ENCODE measurements at places on chromosomes 5 and 9.

GRCh38 chr9:127130661-127131538 lies 8.5 kb upstream of the ANGPTL2 start:
- DNase-seq, result peak; percentile 96

DNA sequence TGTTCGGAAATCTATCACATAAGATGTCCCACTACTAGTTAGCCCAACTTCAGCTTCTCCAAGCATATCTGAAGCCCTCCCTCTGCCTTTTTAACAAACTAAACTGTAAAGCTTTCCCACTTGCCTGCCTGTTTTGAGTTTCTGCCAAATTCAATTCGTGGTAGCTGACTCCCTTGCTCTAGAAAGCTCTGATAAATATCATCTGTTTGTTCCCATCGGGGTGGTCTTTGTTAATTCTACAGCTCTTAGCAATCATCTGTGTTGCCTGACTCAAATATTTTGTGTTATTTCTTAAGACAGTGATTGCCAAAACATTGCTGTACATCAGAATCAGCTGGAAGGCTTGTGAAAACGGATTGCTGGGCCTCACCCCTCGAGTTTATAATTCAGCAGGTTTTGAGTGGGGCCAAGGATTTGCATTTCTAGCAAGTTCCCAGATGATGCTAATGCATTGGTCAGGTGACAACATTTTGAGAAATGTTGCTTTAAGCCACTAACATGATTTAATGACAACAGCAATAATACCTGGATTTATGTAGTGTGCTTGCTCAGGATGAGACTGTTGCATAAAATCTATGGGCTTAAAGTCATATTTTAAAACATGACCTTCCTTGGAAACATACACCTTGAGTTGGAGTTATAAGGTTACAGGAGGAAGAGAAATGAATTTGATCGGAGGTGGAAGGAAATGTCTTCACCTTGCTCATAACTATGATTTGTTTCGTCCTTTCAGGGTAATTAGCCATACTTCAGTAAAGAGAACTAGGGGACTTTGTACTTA lies 631.9 kb downstream of the PSAT1 start:
- DNase-seq, result no peak

DNA sequence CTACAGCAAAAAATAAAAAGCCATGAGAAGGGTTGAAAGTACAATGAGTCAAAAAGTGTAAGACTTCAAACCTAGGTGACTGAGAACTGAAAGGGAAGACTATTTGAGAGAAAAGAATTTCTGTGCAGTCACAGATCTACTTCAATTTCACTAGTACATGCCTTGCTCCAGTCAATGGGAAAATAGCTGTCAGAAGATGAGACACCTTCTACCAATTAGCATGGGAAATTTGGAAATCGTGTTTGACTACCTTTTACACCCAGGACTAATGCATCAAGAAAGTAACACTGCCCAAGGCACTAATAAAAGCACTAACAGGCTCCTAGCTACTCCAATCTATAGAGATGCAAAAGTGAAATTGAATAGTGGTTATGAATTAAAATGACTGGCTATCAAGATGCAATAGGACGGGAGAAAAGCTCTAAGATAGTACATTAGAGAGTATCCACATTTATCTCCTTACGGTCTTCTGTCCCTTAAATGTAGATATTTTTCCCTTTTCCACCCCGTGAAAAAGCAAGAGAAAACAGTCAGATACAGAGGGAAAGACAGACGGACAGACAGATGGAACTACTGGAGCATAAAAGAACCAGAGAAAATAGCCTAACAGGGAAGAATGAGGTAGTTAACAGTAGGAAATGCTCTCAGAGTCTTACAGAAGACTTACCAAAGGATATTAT lies 15.2 kb downstream of the ERP44 start:
- no peak for DNase-seq

DNA sequence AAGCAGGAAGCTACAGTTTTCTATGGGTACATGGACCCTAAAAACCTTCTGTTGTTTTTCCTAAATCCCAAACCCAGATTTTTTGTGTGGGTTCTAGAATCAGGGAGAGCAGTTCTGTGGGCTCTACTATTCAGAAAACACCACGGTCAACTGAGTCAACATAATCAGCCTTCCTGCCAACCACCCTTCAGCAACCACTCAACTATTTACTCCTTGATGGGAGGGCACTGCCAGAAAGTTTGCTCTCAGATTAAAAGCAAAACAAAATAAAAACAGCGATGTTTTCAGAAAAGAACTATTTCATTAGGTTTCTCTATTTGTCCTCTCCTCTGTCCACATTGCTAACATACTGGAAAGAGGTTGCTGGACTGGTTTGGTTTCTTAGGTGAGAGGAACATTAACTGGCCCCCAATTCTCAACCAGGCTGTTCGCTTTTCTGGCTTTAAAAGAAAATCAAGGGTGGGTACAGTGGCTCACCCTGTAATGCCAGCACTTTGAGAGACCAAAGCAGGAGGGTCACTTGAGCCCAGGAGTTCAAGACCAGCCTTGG lies 72.3 kb downstream of the GCNT1 start:
- DNase-seq, result no peak

GRCh38 chr5:14431534-14431933 lies 150.1 kb upstream of the OTULINL start:
- DNase-seq, result no peak

DNA sequence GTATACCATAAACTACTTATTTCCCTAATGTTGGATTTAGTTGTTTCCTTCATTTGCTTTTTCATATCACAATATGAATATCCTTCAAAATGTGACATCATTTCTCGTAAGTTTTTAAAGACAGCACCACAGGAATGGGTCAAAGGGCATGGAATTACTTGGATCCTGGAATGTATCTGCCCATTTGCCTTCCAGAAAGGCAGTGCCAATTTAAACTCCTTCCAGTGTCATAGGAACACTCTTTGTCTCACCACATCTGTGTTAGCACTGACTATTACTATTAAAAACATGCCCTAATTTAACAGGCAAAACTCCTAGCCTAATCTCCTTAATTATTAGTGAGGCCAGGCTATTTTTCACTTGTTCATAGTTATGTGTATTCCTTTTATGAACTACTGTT lies 58.0 kb downstream of the SPTLC1 start:
- no peak for DNase-seq

GRCh38 chr9:92790542-92791527 lies 26.2 kb upstream of the BICD2 start:
- peak; percentile 58 for DNase-seq

DNA sequence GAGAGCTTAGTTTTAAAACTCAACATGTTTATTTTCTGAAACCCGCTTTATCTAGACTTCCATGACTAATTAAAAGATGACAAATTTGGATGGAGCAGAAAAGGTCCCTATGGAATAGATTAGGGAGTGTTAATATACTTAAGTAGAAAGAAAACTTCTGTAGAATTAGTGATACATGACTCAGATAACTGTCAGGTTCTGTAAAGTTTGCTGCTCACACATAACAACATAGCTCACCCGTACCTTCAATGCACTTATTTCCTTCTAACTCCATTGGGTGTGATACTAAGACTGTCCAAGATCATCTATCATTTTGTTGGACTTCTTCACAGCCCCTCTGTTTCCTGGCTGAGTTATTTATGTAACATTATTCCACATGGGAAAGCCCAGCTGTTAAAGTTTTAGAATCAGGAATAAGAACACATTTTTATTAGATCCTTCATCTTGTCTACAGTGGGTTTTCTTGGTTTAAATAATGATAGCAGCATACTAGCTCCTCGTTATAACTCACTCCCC lies 27.8 kb downstream of the TMEM167A start:
- DNase-seq, result no peak

DNA sequence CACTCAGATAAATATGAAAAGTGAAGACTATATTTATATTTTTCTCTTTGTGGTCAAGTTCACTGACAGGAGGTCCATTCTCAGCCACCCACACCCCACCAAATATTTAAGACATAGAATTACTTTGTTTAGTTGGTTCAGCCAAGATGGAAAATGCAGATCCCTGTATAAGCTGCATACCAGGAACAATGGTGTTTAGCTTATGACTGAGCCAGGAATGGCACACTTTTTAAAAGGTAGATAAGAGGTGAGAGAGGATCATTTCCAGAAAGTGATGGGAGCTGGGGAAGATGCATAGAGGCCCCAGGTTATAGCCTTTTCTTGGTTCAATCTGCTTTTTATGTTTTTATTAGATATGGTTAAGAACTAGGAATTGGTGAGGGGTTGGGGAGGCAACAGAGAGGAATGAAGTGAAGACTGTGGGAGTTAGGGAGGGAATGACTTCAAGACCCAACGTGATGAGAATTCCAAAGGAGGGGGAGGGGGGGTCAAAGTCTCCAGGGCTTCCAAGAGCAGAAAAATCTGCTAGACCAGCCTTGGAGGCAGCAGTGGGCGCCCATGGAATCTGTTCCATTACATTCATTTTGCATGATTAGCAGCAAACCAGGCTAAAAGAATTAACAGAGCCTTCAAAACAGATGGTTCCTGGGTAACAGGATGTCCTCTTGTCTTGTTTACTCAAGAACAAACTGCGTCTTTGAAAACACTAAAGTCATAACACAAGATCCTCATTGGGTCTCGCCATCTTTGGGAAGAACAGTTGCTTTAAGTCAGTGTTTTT lies 95.2 kb downstream of the FGF1 start:
- DNase-seq, result no peak

GRCh38 chr5:55621229-55621628 lies 86.5 kb upstream of the PLPP1 start:
- DNase-seq, result peak; percentile 38

DNA sequence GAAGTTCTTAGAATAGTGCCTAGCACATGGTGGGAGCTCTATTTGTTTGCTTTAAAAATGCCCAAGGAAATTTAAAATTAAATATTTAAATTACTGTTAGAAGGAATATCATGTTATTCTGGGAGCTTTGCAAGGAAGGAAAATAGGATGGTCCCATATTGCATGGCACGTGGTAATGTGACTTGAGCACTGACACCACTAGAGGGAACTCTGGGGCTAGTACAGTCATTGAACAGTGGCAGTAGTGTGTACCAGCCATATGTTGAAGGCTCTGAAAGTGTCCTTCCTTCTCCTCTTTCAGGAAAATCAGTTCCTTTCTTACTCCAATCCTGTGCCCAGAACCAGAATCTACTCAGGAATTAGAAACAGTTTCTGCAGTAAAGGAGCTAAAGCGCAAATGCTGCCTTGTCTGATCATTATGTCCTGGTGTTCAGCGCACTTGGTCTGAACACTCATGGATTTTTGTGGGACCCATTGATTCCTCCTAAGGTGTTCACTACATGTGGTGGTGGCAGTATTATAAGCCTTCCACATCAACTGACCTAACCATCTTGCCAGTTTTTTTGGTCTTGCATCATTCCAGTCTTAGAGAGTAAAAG lies 54.1 kb downstream of the GDA start:
- peak; percentile 37 for DNase-seq

GRCh38 chr9:97891736-97892135 lies 30.6 kb downstream of the TRMO start:
- DNase-seq, result no peak

DNA sequence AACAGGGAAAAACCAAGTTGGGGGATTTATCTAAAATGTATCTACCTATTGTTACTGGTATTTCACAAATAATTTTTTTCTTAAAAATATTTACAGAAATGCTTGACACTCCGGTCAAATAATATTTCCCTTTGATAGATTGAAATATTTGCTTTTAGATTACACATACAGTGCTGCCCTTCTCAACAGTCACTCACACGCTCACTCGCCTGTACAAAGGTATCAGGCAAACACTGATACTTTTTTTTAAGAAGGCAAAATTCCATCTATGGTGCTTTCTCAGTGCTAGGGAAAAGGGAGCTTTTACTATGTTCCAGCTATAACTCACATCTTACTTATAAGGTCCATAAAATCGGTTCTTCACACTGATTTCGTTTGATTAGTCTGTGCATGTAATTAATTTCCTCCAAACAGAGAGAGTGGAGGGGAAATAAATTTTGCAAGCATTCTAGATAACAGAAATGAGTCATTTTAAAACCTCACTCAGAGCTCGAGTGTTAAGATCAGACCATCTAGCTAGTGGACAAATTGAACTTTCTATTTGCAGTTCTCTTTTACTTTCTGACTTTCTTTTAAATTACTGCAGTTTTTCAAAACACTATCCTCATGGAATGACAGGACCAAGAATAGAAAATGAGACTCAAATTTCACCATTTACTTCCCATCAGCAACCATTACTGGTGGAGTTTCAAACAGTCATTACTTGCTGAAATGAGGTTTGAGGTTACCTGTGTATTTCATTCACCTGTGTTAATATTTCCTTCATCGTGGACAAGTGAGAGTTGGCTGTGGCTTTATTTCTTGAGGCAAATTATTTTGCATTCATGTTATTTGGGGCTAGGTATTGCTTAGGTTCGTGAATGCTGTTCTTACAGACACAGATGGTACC lies 273.2 kb downstream of the RAB3C start:
- no peak for DNase-seq

- DNase-seq, result no peak
Measured at GRCh38 chr5:168600409-168600808, 21.2 kb upstream of the PANK3 start.

GRCh38 chr5:112634166-112634565 lies 103.5 kb upstream of the APC start:
- DNase-seq, result no peak

- DNase-seq, result no peak
Measured at GRCh38 chr9:28960602-28961001, 1387.3 kb upstream of the C9orf72 start.

DNA sequence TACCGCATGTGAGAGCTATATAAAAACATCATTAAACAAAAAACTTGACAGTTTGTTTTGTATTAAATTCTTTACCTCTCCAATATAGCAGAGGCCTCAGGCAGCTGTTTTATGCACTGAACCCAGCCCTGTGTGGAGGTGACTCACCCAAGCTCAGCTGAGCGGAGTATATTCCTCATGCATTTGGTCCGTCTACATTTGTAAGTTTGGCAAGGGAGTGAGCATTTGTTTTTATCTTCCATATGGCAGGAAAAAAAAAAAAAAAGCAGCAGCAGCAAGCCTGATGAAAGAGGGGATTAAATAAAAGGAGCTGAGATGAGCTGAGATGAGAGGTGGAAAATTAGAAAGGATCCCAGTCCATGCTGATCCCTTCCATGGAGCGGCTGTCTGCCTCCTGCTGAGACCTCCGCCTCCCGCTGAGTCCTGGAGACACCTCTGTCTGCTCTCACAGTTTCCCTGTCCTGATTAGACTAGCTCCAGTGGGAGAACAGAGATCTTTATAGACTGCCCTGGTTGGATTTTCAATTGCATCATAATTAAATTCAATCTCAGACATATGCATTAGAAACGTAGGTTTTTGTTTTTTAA lies 112.0 kb upstream of the CTNND2 start:
- peak; percentile 17 for DNase-seq

- no peak for DNase-seq
Measured at GRCh38 chr5:113201715-113202114, 225.1 kb downstream of the DCP2 start.

DNA sequence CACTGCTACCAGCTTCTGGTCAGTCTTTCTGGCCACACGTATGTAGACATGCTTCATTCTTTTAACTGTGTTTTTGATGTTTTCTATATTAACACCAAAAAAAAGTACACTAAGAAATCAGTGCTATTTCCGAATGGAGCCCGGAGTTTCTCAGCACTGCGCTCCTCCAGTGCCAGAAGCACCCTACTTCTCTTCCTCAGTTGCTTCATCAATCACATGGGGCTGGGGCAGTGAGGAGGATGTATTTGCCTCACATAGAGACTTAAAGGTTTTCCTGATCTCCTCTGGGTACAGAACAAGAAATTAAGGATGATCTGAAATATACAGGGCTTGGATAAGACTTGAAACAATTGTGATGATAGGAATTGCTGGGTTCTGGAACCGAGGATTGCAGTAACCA lies 148.0 kb downstream of the ERCC6L2 start:
- no peak for DNase-seq
